Panc1 (cell line): ENCODE measurements at places on chromosomes 2 and 18.
A peak's percentile ranks its signal among the peaks of the same experiment; 100 is the strongest.

DNA sequence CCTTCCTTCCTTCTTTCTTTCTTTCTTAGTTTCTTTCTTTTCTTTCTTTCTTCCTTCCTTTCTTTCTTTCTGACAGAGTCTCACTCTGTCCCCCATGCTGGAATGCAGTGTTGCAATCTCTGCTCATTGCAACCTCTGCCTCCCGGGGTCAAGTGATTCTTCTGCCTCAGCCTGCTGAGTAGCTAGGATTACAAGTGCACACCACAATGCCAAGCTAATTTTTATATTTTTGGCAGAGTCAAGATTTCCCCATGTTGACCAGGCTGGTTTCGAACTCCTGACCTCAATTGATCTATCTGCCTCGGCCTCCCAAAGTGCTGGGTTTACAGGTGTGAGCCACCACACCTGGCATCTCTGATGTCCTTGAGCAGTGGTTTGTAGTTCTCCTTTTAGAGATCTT, 48.5 kb downstream of the IL1R2 start:
- no peak for DNase-seq

- no peak for DNase-seq
Measured at GRCh38 chr2:202005272-202005887, 28.3 kb upstream of the FZD7 start.

DNA sequence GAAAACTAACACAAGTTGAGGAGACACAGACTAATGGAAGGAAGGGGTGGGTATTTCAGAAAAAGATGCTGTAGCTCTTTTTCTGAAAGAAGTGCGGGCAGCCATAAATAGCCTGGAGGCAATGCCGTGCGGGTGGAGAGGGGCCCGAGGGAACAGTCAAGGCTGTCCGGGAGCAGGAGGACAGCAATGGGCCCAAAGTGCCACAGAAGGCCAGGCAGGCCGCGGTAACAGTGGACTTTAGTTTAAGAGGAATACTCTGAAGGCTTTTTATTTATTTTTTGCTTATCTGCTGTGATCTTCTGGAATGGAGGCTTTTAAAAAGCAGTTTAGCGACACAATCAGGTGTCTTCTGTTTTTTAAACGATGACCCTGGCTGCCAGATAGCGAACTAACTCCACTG, 2.8 kb downstream of the ITGB1BP1 start:
- no peak for DNase-seq

DNA sequence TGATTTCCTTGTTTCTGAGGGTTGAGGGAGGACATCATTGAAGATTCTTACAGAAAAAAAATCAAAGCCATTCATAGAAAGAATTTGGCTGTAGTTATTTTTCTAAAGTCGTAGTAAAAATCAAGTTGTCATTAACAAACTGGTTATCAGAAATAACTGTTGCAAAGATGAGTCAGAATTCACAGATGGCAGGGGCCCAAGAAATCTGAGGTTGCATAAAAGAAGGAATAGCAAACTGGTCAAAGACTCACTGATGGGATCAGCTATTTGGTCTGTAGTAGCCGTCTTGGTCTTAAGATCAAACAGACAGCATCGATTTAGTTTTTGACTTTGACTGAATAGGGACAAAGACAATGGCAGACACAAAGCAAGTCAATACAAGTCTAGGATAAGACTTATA, 334.3 kb downstream of the FIGN start:
- no peak for DNase-seq

- no peak for DNase-seq
Measured at GRCh38 chr2:241340631-241341163, 15.4 kb upstream of the FARP2 start.

- DNase-seq, result no peak
Measured at GRCh38 chr18:74587441-74587840, 10.2 kb upstream of the ZNF407 start.

DNA sequence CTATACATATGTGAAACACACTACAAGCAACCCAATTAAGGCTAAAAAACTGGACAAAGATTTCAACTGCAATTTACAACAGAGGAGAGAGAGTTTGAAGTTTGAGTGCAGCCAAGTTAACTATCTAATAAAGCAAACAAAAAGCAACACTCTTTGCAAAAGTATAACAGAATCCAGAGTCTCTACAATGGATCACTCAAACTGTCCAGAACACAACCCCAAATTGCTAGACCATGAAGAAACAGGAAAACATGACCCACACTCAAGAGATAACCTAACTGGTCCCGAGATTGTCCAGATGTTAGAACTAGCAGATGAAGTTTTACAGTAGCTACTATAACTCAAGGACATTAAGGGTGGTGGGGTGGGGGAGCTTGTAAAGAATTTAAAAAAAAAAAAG, 14.8 kb downstream of the ABHD3 start:
- DNase-seq, result no peak

GRCh38 chr2:217538719-217539118, 464.1 kb downstream of the TNS1 start:
- no peak for DNase-seq

GRCh38 chr2:17756668-17757067, 2.7 kb downstream of the GEN1 start:
- no peak for DNase-seq

DNA sequence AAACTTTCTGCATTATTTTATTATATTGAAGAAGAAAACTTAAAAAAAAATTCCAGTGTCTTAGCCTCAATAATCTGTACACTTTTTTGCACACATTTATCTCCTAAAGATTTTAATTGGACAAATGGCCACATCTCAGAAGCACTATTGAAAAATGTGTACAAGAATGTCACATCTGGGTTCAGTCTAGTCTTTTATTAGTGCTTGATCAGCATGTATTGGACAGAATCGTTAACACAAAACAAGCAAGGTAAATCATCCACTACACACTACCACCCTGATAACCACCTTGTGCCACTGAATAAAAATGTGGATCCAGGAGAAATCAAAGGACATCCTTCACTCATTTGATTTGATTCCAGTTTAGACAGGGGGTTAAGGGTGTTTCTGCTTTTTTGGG, 554.8 kb downstream of the ARHGAP15 start:
- DNase-seq, result no peak

DNA sequence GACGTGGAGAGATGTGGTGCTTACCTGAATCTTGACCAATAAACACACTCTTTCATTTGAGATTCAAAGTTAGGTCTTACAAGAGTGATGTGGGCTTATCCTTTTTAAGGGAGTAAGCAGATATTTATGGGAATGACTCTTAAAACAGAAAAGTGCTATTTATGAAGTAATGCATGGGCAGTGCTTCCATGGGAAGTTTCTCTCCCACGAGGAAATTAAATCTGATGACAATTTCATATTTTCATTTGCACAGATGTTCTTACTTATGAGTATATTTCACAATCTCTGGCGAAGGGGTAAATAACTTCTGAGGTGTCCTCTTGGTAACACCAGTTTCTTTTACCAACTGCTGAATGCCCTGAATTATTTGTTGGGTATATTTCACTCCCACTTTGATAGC, 21.0 kb downstream of the PNPT1 start:
- no peak for DNase-seq

- no peak for DNase-seq
Measured at GRCh38 chr2:121819846-121820245, 64.4 kb downstream of the TSN start.

DNA sequence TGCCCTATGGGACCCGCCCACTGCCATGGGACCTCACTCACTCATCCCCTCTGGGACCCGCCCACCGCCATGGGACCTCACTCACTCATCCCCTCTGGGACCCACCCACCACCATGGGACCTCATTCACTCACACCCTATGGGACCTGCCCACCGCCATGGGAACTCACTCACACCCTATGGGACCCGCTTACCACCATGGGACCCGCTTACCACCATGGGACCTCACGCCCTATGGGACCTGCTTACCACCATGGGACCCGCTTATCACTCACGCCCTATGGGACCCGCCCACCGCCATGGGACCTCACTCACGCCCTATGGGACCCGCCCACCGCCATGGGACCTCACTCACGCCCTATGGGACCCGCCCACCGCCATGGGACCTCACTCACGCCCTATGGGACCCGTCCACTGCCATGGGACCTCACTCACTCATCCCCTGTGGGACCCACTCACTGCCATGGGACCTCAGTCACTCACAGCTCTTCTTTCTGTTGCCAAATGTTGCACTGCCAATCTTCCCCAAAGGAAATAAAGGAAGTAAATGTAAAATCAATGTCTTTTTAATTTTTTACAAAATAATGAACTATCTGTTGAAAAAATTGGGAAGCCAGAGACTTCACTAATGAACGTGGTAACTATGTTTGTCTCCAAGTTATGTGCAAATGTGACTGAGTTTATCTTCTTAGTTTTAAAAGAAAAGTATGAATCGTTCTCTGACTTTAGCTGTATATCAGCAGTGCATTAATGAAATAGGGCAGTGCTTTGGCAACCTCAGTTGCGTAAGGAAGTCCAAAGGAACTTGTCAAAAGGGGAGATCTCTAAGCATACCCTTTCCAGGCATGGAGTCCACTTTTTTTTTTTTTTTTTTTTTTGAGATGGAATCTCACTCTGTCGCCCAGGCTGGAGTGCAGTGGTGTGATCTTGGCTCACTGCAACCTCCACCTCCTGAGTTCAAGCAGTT, 101.5 kb upstream of the MGAT5 start:
- no peak for DNase-seq

DNA sequence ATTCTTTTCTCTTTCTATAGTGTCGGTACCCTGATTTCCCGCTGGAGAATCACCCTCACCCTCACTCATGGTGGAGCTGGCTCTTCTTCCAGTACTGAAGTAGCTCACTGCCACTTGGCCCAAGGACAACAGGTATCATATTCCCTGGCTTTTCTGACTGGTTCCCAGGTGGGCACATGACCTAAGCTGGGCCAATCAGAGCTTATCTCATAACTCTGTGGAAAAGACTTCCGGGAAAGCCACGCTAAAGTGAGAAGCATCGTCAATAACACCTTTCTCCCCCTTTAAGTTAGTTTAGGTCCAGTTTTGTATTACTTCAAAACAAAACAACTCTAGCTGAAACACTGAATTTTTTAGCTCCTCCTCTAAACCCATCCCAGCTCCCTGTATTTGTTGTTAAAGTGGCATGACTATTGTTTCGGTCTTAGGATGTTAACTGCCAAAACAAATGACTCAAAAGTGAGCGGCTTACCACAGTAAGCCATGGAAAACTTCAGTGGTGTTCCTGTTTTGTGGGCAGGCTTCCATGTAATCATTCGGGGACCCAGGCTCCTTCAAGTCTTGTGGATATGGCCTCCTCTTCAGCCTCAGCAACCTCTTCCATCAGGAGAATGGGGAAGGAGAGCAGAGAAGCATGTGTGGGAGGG, 137.4 kb upstream of the DLX2 start:
- DNase-seq, result no peak

DNA sequence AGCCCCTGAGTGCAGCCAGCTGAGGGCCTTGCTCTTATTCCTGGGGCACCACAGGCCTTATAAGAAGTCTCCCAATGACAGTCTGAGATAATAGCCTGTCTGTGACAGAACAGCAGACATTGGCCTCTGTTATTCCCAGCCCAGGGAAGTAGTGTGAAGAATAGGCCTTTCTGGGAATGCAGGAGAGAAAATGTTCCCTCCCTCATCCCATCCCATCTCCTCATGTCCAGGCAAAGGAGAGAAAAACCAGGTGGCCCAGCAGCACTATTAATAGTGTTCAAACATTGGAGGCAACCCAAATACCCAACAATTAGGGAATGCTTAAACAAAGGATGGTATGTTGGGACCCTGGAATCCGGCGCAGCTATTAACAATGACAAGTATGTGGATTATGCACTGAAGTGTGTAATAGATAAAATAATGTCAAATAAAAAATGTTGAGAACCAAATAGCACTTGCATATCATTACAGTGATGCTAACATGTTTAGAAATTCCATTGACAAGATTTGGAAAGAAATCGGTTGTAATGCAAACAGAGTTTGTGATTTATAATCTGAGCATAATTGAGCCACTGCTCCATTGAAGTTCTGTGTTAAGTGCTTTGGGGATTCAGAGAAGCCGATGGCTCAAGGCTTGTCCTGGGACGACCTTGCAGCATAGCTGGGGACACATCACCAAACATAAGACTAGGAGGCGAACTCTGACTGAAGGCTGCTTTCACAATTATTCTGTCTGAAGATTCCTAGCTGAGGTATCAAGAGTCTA, 69.3 kb downstream of the LBH start:
- no peak for DNase-seq

GRCh38 chr2:33636001-33636400, 36.9 kb upstream of the FAM98A start:
- no peak for DNase-seq

- DNase-seq, result no peak
Measured at GRCh38 chr2:216539791-216540241, 41.2 kb downstream of the RPL37A start.

DNA sequence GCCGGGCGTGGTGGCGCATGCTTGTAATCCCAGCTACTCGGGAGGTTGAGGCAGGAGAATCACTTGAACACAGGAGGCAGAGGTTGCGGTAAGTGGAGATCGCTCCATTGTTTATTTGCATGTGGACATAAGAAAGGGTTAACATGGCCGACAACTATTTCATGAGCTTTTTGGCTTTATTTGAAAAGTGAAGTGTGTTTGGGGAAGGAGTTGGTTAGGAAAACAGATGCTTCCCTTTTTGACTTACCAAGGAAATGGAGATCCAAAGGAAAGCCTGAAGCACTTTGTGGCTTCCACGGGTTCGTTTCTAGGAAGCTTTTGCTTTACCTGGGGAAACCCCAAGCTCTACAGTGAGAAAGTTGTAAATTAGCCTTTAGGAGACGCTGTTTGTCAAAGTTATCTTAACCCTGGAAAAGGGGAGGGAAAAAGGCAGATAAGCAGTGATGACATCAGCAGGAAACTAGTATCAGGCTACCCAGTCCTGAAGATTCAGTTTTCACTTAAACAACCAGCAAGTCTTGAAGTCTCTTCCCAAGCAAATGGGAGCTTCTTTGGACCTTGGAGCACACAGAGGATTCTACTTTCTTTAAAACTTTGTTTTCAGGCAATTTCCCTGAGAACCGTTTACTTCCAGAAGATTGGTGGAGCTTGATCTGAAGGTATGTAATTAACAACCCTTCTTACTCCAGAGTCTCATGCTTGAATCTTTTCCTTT, at the start of gene CASP10:
Gene CASP10, plus strand, starts transcription at position 492 of the 715 bp plus-strand sequence. CDS start 2,637 bp downstream, outside the sequence.
- DNase-seq, result no peak

GRCh38 chr2:63424329-63425078, 163.8 kb downstream of the WDPCP start:
- peak; percentile 25 for DNase-seq

GRCh38 chr2:42957861-42958301, 165.5 kb upstream of the HAAO start:
- no peak for DNase-seq

- DNase-seq, result no peak
Measured at GRCh38 chr18:12791610-12792009, 88.8 kb downstream of the PSMG2 start.

DNA sequence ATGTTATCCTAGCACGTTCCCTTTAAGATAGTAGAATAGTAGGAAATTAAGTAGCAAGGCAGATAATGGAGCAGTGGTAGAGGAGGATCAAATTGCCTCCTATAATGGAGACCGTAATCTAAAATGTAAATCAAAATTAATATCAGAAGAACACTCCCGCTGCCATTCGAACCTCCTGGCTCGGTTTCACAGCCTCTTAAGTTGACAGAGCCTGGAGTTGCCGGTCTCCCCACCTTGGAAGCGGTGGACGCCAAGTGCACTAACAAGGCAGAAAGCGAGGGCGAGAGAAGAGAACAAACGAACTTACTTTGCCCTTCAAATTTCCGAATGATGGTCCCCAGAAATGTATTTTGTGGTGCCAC, 450 bp downstream of the KCNH7 start:
- no peak for DNase-seq
